ENCODE measurements at places on chromosomes 6 and 20.
A peak's percentile ranks its signal among the peaks of the same experiment; 100 is the strongest.

DNA sequence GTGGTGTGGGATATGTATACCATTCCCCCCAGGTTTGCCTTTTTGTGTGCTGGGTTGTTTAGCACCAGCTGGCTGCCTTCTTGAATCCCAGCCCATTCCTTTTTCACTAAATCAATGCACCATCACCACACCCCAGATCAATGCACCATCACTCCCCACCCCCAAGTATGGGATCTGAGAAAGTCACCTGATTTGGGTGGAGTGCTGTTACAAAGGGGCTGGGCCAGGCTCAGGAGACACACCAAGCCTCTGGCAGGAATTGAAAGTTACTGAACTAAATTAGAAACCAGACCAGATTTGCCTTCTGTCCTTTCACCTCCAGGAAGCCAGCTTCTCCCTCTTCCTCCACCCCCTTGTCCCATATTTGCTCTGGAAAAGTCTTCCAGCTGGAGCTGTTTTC, 19.6 kb upstream of the PKHD1 start:
- no peak for DNase-seq

DNA sequence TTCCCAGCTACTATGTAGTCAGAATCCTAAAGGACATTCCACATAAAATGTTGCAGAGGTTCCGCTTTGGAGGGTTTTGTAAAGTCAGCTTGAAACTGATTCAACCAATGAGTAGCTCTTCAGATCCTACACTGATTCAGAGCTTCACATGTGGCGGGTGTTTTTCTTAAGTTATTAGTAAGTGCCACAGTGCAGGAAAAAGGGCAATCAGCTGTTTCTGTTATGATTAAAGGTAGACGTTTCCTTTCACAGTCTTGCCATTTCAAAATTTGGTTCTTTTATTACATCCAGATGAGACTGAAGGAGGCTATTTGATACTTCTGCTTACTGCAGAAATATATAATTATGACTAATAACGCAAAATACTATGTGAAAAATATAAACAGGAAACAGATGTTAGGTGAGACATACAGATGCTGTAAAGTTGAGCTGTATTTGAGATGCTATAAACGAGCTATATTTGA, 443.9 kb downstream of the CDKAL1 start:
- no peak for DNase-seq

- DNase-seq: no peak
Observed at GRCh38 chr6:34729631-34730470, 27.5 kb upstream of the SNRPC start.

DNA sequence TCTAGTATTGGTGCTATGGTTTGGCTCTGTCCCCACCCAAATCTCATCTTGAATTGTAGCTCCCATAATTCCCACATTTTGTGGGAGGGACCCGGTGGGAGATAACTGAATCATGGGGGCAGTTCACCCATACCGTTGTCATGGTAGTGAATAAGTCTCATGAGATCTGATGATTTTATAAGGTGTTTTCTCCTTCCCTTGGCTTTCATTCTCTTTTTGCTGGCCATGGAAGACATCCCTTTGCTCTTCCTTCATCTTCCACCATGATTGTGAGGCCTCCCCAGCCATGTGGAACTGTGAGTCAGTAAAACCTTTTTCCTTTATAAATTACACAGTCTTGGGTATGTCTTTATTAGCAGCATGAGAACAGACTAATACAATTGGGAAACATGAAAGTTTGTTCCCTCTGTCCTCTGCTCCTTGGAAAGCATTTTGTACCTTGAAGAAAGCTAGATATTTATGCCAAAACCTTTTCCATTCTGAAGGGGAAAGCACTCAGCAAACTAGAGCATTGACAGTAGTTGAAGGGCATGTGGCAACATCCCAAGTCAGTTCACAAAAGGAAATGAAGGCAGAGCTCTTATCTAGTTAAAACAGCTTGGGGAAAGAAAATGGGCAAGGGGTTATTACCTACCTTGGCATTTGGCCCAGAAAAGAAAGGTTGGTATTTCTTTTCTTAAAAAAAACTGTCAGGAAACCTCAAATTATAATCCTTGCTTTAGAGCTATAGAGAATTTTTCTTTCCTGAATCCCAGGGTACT, 10.7 kb upstream of the TNFAIP3 start:
- DNase-seq: no peak

- DNase-seq: no peak
Observed at GRCh38 chr6:814378-815347, 121.7 kb upstream of the EXOC2 start.

- DNase-seq: no peak
Observed at GRCh38 chr20:57287007-57287880, 20.8 kb upstream of the BMP7 start.

GRCh38 chr6:84258268-84258667, 30.8 kb upstream of the CEP162 start:
- DNase-seq: no peak

DNA sequence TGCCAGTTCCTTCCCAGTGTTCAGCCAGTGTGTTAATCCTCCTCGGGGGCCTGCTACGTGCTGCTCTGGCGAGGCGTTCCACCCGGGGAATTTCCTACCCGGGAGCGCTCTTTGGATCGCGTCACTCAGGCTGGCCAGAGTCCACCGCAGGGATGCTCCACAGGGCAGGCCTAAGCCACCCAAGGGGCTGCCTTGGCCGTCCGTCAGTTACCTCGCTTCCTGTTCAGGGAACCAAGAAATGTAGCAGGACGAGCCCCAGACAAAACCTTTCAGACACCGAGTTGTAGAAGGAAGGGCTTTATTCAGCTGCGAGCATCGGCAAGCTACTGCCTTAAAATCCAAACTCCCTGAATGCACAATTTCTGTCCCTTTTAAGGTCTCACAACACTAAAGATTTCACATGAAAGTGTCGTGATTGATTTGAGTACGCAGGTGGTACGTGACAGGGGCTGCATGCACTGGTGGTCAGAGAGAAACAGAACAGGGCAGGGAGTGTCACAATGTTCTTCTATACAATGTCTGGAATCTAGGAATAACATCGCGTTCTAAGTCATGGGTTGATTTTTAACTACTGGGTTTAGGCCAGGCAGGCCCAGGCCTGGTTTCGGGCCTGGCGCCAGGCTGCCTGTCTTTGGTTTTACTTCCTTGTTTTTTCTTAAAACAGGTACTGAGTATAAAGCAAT, 15.7 kb upstream of the POU5F1 start:
- peak; percentile 39 for DNase-seq

DNA sequence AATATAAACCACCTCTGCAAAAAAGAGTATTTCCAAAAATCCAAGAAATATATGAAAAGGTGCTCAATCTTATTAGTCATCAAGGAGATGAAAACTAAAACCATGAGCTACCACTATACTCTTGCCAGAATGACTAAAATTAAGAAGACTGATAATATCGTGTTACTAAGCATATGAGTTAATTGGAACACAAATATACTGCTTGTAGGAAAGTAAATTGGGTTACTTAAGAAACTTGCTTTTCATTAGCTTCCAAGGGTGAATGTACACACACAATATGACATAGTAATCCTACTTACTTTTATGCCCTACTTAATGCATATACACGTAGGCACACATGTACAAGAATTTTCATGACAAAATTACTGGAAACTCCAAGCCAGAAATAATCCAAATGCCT, 3.4 kb downstream of the THEMIS start:
- no peak for DNase-seq

DNA sequence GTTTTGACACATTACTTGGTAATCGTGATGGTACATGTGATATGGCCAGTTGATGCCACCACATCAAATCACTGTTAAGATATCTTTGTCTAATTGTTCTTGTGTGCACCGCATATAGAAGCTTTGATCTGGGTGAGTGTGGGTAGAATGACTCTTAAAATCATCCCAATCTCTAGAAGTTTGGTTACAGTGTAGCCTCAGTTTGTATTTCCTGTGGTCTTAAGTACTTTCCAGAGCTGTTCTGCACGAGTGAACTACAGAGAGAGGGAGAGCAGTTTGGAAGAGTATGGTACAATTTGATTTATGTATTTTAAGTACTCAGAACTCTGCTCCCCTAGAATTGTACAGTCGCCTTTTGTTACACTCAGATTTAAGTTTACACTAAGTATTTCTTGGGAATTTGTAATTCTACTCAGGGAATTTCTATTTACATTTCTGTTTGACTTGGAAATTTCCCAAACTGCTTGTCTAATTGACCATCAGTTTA, 37.5 kb downstream of the SNX9 start:
- no peak for DNase-seq

GRCh38 chr6:157075549-157076450, 247.5 kb downstream of the TMEM242 start:
- no peak for DNase-seq

GRCh38 chr6:16129623-16130401, 926 bp downstream of the MYLIP start:
- peak; percentile 63 for DNase-seq

- no peak for DNase-seq
Observed at GRCh38 chr6:75102301-75102700, 103.6 kb downstream of the COL12A1 start.

GRCh38 chr6:82205930-82206392, 41.6 kb downstream of the IBTK start:
- DNase-seq: no peak

- no peak for DNase-seq
Observed at GRCh38 chr6:166297606-166298005, 10.6 kb downstream of the PRR18 start.

DNA sequence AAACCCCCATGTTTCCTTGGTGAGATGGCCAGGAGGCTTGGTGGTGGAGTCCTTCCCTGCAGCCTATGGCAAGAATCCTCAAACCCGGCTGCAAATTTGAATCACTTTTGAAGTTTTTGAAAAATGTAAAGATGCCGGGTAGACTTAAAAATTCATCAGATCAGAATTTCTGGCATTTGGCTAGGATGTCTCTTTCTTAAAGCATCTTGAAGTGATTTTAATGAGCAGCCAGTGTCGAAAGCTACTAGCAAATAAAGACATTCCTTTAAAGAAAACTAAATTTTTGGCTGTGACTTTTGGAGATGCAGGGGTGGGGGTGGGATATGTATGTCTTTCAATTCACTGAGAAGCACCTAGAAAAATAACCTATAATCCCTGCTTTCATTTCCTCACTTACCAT, 25.6 kb upstream of the NOX3 start:
- DNase-seq: no peak

DNA sequence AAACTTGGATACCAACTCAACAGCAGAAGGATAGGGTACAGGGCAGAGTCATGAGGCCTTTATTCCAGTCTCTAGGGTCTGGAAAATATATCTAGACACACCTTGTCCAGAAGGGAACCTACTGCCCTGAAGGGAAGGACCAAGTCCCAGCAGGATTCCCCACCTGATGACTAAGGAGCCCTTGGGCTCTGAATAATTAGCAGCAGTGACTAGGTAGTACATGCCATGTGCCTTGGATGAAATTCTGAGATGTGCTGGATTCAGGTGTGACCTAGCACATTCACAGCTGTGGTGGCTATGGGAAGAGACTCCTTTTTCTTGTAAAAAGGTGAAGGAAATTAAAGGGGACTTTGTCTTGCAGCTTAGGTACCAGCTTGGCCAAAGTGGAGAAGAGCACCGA, 364.3 kb upstream of the PTCHD4 start:
- DNase-seq: no peak

- no peak for DNase-seq
Observed at GRCh38 chr6:108142240-108142639, 23.6 kb upstream of the NR2E1 start.

DNA sequence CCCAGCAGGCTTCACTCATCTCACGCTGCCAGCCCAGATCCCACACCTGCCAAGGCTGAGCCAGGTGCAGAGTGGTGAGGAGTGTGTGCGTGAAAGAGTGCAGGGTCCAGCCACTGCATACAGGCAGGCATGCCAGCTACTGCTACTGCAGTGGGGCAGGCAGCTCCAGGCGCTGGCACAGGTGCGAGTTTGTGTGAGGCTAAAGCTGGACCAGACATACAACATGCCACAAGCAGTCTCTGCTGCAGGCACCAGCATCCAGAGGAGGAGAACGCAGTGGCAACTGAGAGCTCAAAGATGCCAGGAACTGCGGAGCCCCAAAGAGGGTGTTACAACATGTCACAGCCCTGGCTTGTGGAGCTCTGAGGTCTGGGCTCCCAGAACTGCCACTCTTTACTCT, 149.8 kb downstream of the EYS start:
- peak; percentile 35 for DNase-seq

- peak; percentile 93 for DNase-seq
Observed at GRCh38 chr20:50346374-50347283, 156.0 kb downstream of the CEBPB start.

- DNase-seq: no peak
Observed at GRCh38 chr6:165807249-165807960, 144.4 kb upstream of the PDE10A start.

DNA sequence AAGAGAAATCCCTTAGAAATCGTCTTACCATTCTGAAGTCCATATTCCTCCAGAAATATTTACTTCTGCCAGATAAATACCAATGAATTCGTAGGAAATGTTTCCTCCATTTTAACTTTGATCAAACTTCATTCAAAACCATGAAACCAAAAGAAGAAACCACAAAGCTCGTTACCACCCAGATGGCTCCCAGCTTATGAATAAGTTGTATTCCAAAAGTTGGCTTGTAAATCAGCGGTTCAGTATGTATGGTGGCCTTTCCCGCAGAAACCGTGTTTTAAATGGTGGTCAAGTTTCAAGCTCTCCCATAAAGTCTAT, 73.6 kb upstream of the RIPOR2 start:
- no peak for DNase-seq

- DNase-seq: peak; percentile 15
Observed at GRCh38 chr6:31945507-31946369, at the start of gene CFB. Gene CFB (plus strand): TSS chr6:31946095. CDS start chr6:31946222, 127 bp downstream.

- DNase-seq: no peak
Observed at GRCh38 chr6:130788954-130789353, 38.3 kb upstream of the SMLR1 start.

DNA sequence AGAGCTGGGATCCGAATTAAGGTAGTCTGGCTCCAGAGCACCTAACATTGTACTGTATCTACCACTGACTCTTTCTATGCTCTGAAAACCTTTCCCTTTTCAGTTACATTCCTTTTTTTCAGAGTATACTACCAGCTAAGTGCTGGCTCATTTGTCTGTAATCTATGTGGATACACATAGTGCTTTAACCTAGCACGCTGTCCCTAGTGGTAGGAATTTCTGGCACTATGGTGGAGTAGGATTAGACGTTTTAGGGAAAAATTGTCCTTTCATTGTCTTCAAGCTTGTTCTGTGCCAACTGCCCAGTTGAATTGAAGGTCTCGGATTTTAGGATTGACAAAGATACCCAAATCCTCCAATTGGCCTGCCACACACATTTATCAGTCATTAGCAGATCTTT, 259.1 kb upstream of the FERMT1 start:
- DNase-seq: peak; percentile 7

DNA sequence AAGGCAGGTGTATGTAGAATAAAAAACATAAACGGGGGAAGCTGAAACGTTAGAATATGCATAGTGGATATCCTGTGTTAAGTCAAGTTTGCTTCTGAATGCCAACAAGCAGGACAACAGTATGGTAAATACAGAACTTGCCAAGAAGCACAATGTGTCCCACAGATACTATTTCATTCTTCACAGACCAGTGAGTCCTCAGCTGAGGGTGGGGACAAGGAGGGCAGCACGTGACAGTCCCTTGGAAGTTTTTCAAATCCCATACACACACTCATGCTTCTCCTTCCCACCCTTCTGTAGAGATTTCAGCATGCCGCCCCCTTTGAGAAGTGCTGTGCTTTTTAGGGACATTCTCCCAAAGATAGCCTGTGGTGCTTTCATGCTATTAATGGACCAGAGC, 268.5 kb upstream of the ECI2 start:
- no peak for DNase-seq

GRCh38 chr6:82364087-82365015, 734 bp downstream of the TPBG start:
- DNase-seq: peak; percentile 19

- DNase-seq: no peak
Observed at GRCh38 chr6:2719093-2719455, 31.6 kb downstream of the MYLK4 start.

Measured in RPMI8226 (cell line).